ENCODE measurements at places on chromosomes 3 and 15.
A peak's percentile ranks its signal among the peaks of the same experiment; 100 is the strongest.

DNA sequence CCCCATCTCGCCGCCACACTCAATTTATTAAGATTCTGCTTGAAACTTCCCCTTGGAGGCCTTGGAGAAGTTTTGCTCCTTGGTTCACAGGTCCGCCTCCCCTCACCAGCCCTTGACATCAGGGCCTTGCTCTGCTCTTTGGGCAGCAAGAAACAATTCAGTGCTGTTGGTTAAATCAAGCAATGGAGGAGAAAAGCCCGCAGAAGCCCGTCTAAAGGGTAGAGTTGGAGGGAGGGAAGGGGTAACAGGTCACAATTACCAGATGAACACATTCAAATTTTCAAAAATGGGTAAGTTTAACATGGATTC lies 429 bp downstream of the PARP9 start:
- no peak for DNase-seq

GRCh38 chr3:97131476-97131875 lies 317.1 kb downstream of the EPHA6 start:
- DNase-seq = peak; percentile 45

DNA sequence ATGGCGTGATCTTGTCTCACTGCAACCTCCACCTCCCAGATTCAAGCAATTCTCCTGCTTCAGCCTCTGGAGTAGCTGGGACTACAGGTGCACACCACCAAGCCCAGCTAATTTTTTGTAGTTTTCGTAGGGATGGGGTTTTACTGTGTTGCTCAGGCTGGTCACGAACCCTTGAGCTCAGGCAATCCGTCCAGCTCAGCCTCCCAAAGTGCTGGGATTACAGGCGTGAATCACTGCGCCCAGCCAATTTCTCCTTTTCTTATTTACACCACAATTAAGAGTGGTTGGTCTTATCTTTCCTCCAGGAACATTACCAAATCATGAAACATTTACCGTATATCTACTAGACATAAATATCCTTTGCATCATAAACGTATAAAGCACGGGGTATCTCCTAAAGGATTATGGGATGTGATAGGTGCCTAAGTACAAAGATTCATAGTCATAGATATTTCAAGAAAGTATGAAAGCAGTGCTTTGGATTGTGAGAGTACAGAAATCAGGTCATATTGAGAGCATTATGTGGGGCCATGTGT lies 194.5 kb downstream of the RBMS3 start:
- peak; percentile 92 for DNase-seq

- DNase-seq = no peak
Observed at GRCh38 chr15:25846377-25846776, 16.8 kb downstream of the ATP10A start.

All from amniotic epithelial cell (primary cell).